ENCODE measurements at places on chromosomes 2 and 18.

DNA sequence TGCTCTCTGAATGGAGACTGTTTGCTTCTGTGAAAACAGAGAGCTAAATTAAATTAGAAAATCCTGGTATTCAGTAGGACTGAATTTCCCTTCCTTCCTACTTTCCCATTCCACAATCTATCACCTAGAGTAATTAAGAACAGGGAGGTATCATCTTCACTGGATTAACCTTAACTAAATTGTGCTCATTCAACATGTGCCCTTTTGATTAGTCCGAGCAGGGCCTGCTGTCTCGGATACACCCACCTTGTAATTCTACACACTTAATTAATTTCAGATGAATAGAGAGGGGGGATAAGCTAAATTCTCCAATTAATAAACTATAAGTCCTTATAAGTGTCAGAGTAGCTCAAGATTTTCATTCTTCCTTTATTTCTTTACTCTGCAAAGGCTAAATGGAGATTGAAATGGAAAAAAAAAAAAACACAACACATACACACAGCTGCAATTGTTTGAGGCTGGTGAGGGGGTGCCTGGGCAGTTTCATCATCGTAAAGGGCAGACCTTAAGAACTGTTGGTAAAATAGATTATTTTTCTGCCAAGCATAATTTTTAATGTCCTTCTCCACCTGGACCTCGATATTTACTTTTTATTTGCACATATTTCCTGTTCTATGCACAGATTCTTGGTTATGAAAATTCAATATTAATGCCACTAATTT, 157.1 kb upstream of the SIX2 start:
- no peak for DNase-seq

GRCh38 chr2:72988726-72989273, 71.5 kb downstream of the EMX1 start:
- DNase-seq = no peak

- no peak for DNase-seq
Observed at GRCh38 chr2:151374436-151374835, 17.0 kb downstream of the TNFAIP6 start.

DNA sequence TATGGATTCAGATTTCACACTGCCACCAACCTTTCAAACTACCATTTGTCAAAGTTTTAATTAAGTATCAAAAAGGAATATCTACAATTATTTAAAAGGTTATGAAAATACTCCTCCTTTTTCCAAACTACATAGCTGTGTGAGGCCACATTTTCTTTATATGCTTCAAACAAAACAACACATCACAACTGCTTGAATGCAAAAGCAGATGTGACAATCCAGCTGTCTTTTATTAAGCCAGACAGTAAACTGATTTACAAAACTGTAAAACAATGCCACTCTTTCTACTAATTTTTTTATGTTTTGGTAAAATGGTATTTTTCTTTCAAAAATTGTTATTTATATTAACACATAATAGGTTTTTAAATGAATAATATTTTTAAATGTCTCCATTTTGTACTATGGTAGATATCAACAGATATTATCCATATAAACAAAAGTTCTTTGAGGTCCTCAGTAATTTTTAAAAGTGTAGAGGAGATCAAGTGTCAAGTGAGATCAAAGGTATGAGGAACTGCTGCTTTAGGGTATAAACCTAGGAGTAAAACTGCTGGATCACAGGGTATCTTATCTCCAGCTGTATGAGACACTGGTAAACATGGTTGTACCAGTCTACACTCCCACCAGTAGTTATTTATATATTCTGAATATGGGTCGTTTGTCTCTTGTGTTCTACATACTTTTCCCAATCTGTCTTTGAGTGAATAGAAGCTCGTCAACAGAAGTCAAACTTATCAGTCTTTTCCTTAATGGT, 68.8 kb upstream of the SERTAD2 start:
- no peak for DNase-seq

GRCh38 chr18:9542924-9543323, 67.6 kb downstream of the RALBP1 start:
- no peak for DNase-seq

DNA sequence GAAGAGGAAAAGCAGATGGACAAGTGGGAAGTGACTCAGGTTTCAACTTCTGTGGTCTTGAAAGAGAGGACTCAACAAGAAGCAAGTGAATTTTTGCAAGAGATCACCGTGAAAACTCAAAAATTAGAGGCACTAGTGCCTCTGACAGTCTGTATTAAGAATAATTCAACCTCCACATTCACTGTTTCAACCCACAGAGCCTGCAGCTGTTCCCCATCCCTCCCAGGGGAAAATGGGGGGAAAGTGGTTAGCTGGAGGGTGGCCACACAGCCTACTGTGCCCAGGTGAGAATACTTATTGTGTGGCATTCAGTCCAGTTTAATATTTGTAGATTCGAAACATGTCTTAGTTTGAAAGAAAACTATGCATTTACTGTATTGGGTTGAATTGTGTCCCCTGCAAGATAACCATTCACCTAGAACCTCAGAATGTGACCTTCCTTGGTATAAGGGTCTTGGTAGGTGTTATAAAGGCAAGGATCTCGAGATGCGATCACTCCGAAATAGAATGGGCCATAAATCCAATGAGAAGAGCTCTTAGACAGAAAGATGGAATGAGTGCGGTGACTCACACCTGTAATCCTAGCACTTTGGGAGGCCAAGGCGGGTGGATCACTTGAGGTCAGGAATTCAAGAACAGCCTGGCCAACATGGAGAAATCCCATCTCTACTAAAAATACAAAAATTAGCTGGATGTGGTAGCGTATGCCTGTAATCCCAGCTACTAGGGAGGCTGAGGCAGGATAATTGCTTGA, 94.3 kb downstream of the IRS1 start:
- DNase-seq = no peak

GRCh38 chr2:212811036-212811805, 272.6 kb upstream of the ERBB4 start:
- no peak for DNase-seq

GRCh38 chr2:82789851-82790205, 1669.3 kb downstream of the SUCLG1 start:
- DNase-seq = no peak

GRCh38 chr18:12253663-12254135, 462 bp upstream of the CIDEA start:
- DNase-seq = no peak

DNA sequence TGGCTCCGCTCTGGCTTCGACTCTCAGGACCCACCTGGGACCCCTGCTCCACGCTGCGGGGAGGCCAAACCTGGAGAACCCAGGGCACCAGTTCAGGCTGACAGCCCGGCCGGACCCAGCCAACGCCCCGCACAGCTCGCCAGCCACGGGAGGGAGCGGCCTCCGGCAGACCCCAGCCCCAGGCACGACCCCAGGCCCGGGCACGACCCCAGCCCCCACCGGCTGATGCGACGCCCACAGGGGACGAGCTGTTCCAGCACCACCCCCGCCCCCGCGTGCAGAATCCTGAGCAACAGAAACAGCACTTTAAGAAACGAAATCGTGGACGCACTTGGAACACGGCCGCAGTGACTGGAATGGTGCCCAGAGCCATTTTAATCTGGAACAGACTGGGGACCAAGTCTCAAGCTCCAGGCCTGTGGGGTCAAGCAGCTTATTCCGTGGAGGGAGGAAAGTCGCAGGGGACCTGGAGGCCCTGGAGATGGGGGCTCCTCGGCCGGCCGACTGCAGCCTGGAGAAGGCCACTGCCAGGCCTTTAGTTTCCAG, 74.2 kb downstream of the MBP start:
- DNase-seq = no peak

DNA sequence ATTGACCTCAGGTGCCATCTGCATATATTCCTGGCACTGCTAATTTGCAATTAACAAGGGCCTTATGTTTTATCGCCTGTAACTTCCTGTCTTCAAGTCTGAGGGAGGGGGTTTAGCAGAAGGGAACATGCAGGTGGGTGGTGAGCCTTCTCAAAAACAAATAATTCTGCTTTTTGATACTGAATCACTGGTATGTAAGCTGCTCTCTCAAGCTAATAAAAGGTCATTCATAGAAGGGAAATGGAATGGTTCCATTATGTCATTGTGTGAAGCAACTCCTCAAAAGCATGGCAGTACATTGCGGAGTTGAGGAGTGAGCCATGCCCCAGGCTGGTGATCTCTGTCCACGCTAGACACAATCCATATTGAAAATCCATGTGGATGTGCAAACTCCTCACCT, 414.8 kb upstream of the ID2 start:
- DNase-seq = no peak

DNA sequence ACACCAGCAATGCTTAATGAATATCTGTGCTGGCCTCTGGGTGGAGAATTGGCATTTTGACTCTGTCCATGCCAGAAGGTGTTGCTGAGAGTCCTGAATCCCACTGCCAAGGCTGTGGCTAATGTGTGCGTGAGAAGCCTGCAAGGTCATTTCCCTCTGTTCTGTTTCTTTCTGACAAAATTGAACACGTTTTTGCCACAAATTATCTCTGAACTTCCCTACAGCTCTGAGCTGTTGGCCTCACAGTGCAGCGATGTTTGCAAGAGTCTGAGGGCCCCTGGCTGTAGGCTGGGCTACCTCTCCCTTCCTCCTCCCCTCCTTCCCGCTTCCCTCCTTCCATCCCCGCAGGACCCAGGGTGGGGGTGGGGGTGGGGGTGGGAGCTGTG, 154.1 kb upstream of the HS6ST1 start:
- no peak for DNase-seq

DNA sequence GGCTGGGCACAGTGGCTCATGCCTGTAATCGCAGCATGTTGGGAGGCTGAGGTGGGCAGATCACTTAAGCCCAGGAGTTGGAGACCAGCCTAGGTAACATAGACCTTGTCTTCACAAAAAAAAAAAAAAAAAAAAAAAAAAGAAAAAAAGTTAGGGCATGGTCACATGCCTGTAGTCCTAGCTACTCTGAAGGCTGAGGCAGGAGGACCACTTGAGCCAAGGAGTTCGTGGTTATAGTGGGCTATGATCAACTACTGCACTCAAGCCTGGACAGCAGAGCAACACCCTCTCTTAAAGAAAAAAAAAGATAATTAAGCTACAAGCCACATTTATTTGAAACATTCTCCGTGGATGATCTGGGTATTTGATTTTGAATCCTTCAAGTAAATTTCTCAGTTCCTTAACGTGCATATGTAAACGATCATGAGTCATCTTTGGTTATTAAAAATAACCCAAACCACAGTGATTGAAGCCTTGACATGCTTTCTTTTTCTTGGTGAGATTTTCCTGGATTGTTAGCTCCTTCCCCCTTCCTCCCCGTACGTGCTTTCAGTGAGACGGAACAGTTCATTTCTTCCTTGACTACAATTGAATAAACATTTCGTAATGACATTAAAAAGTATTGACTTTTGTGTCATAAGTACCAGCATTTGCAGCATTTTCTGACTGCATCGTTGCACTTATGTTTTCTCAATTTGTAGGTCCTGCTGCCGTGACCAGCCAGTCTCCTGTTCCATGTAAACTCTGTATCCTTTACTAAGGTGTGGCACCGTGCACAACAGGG, 20.3 kb downstream of the RMC1 start:
- no peak for DNase-seq

DNA sequence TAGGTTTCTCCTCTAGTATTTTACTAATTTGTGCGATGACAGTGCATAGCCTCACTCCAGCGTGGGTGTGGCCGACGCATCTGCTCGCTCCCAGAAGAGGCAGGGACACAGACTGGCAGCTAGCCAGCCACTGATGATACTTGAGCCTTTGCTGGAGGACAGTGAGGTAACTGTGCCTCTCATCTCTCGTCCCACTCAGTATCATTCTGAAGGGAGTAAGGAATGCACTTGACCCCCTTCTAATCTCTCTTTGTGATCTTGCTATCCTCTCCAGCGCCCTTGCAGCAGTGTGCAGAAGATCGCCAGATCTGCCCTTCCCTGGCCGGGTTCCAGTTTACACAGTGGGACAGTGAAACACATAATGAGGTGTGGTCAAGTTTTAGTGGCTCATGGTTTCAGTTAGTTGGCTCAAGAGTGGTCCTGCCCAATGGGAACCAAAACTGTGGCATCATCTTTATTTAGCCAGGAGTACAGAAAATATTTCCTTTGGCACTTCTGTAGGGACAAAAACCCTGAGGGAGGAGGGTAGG, 17.5 kb downstream of the NCAPH start:
- no peak for DNase-seq

DNA sequence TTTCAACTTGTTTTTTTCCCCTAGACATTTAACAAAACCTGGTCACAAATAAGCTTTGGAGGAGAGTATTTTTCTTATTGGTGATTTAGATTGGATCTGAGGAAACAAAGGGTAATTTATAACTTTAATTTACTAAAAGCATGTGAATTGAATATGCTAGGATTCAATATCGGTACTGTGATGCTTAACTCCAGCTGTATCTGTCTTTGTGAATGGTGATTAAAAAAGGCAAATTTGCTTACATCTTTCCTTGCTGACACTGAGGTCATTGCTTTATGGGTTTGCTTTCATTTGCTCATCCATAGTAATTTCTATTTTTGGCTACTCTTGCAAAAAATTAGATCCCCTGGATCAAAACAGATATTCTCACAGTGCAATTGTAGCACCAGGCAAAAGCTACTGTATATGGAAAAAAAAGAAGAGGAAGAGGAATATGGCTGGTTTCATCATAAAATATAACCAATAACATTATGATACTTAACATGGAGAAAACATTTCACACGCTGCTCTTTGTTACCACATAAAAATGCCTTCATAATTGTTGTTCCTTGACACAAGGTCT, 832.0 kb upstream of the ZEB2 start:
- DNase-seq = no peak

DNA sequence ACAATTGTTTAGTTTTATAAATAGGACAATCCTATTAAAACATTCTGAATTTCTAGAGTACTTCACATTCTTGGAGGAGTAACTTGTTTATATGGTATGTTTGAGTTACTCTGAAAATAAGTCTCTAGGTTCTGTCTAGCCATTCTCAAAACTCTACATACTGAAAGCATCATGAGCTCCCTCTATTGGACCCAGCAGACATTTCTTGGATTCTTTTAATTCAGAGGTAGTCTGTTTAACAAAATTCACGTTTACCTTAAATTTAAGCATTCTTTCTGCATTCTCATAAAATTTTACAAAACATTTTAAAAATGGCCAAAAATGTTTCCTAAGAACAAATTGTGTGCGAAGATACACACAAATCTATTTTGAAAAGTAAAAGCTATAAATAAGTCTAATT, 15.3 kb downstream of the SP9 start:
- no peak for DNase-seq

Data from stimulated activated CD4-positive, alpha-beta T cell treated with anti-CD3 and anti-CD28 coated beads, TNF-alpha, amount 100 ng/mL, for 4 hours (primary cell).